ENCODE measurements at places on chromosomes 1 and 21.

DNA sequence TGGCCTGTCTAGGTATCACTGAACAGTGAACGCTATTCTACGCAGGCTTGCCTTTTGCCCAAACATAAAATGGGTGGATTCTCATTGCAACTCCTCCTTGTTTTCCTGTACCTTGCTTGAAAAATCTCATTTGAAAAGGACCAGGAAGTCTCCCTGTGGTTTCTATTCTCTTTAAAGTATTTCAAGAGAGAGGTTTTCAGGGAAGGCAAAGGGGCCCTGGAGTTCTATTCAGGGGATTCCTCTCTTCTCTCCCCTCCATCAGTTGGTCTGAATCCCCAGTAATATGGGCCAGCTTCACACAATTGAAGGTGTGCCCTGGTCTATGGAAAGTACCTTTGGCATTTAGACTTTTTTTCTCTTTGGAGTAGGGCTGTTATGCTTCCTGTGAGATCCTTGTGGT lies 311.3 kb downstream of the RGS7 start:
- DNase-seq, result no peak

DNA sequence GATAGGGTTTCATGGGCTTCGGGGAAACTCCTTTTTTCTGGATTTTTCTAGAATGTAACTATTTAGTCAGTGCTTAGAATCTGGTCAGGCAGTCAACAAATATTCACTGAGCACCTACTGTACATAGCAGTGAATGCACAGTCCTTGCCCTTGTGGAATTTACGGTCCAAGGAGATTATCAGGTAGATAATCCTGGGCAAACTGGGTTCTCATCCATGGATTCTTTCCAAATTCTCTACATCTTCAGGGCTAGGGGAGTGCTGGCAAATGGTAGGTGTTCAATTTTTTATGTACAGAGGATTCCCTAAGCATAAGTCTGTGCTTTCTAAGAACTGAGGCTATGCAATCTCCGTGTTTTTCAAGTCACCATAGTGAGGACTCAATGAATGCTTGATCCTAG lies 140.7 kb upstream of the CD34 start:
- DNase-seq, result no peak

- no peak for DNase-seq
These were observed 9.0 kb downstream of the CLIC4 start for GRCh38 chr1:24754229-24754628.

DNA sequence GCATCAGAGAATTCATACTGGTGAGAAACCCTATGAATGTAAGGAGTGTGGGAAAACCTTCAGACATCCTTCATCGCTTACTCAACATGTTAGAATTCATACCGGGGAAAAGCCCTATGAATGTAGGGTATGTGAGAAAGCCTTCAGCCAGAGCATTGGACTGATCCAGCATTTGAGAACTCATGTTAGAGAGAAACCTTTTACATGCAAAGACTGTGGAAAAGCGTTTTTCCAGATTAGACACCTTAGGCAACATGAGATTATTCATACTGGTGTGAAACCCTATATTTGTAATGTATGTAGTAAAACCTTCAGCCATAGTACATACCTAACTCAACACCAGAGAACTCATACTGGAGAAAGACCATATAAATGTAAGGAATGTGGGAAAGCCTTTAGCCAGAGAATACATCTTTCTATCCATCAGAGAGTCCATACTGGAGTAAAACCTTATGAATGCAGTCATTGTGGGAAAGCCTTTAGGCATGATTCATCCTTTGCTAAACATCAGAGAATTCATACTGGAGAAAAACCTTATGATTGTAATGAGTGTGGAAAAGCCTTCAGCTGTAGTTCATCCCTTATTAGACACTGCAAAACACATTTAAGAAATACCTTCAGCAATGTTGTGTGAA lies 12.8 kb downstream of the ZFP69B start:
- no peak for DNase-seq

DNA sequence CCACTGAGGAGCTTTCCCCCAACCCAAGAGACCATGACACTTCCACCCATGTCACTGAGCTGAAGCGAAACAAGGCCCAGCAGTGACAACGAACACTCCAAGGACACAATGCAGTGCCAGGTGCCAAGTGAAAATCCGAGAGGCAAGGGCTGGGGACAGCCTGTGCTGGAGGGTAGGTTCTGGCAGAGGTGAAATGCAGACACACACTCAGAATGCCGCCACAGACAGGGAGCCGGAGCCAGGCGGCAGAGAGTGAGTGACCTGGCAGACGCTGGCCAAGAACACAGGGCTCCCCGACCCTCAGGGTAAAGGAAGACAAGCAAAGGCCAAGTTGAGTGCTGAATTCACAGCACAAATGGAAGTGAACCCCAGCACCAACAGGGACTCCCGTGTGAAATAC lies 78.9 kb downstream of the CD46 start:
- no peak for DNase-seq

GRCh38 chr1:15139654-15140350 lies 13.7 kb upstream of the TMEM51 start:
- peak; percentile 93 for DNase-seq

- no peak for DNase-seq
These were observed 858 bp upstream of the SUSD4 start for GRCh38 chr1:223364685-223365382.

GRCh38 chr1:41498804-41499203 lies 14.3 kb upstream of the EDN2 start:
- DNase-seq, result no peak

- no peak for DNase-seq
These were observed 1378.4 kb upstream of the ADGRL4 start for GRCh38 chr1:80384959-80385358.

DNA sequence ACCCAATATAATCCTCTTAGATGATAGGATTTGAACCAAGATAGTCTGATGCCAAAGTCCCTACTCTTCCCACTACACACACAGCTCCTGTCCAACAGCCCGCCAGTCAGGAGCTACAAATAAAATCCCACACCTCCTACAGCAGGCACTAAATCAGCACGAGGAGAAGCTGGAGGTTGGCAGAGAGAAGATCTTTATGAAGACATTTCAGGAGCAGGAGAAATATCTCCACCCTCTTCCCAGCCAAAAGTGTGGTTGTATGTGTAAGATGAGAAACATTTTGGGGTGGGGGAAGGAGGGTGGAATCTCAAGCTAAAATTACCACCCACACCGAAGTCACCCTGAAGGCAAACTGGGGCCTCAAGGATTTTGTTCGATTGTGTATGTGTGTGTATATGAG lies 54.5 kb downstream of the PLXNA2 start:
- no peak for DNase-seq

DNA sequence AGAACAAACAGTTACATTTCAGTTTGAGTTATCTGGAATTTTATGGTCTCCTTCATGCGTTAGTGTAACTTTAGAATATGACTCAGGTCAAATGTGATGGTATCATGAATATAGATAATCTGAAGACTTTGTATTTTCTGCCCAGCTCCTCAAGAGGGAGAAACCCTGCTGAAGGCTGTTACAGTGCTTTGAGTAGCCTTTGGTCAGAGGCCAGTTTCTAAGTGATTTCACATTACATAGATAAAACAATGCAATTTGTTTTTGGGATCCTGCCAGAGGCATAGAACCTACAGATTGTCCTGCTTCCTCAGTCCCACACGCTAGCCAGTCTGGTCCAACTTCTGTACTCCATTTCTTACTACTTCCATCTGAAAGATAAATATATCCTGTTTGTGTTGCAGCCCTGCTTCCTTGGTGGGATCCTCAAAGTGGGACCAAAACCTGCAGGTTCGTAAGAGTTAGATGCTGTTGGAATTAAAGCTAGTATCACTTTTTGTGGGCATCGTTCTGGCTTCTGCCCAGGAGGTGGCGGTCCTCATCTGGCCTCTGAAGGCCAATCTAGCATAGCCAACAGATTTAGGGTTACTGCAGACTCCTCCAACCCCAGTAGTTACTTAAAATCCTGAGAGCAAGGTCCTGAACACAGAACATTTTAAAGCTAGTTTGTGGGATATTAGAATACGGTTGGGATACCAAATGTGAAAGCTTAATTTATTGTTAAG lies 645.8 kb upstream of the USP24 start:
- DNase-seq, result no peak

DNA sequence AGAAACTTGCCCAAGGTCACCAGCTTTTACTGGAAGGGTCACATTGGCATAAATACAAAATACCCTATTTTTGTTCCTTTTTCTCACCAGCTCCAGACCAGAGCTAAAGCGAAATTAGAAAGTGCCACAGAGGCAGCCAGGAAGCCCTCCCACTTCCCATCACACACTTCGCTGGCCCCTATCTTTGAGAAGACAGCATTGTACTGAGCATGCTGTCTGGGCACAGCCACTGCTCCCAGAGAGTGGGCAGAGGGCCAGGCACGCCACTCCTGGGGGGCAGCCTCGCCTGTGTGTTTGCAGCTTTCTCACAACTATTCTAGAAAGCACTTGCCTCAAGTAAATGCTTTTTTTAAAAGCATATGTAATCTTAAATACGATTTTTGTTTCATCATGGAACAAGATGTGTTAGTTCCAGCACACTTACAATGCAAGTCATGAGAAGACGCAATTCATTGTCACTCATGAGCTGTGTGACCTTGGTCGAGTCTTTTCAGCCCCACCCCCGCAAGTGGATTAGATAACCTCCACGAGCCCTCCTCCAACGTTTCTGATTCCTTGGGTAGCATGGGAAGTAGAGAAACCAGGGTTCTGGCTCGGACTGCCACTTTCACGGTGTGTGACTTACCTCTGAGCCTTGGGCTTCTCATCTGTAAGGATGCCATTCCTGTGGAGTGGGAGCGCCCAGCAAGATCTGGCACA lies 25.7 kb upstream of the EPHA8 start:
- no peak for DNase-seq

DNA sequence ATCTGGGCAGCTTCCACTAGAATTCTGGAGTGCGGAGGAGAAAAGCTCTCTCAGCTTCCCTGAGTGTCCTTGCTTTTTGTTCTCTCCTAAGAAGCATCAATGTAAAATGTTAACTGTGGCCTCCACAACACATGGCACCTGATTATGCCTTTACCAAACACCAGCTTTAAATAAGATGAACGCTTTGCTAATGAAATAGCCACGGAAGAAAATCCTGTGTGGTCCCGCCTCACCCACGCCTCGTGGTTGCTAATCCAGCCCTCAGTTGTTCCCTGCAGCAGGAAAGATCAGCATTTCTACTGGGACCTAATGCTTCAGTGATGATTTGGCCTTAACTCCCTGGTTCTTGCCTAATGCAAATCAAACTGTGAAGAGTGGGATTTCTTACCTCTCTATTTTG lies 1.8 kb upstream of the ERG start:
- DNase-seq, result no peak

DNA sequence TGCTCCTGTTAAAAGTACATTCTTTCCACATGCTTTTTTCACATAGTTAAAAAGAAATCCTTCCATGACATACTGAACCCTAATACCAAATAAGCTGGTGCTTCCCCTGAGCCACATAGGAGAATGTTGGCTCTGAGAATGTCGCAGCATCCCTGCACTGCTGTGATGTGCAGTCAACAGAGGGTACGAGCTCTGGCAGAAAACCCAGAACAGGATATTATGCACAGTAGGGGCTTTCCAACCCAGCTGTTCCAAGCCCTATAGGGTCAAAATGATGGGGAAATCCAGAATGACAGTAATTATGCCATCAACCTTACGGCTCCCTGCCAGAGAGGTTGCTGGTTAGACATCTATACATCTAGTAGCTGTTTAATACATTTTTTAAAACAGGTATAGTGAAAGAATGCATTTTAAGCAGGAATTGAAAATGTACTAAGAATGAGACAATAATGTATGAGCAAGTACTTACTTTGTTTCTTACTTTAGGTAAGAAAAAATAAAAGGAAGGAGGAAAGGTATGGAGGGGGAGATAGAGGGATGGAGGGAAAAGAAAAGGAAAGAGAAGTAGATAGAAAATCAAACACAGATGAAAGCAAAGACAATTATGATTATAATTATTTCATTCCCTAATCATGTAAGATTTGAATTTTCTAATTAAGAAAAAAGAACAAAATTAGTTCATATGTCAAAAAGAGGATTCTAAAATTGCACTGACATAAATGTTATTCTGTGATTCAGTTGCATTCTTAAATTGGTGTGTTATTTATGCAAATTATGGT lies 126.0 kb downstream of the NR5A2 start:
- no peak for DNase-seq

GRCh38 chr1:55287723-55288122 lies 72.6 kb upstream of the USP24 start:
- no peak for DNase-seq

DNA sequence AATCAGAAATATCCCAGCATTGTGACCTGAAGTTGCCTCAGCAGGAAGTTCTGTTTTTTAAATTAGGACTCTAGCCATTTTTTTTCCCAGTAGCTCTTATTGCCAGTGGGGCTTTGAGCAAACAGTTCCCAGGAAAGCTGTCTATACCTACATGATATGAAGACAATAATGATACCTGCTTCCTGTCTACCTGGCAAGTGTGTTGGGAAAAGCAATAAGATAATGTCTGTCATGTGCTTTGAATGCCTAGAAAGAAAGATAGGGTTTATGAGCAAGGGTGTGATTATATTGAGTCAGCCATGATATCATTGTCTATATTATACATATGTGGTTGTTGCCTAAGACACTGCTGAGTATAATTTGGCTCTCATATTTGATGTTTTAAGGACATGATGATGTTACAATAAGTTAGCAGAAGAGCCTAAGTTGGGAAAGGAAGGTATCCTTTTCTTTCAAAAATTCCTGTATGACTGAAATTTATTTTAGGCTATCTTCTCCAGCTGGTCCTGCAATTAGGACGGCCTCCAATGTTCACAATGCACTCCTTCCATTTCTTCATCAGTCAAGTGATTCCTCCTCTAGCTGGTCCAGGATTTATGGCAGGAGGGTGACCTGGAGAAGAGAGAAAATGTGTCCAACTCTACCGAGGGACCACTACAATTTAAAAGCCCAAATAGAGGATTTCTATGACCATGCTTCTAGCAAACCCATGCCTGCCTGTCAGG lies 99.6 kb upstream of the CDC42BPA start:
- no peak for DNase-seq

DNA sequence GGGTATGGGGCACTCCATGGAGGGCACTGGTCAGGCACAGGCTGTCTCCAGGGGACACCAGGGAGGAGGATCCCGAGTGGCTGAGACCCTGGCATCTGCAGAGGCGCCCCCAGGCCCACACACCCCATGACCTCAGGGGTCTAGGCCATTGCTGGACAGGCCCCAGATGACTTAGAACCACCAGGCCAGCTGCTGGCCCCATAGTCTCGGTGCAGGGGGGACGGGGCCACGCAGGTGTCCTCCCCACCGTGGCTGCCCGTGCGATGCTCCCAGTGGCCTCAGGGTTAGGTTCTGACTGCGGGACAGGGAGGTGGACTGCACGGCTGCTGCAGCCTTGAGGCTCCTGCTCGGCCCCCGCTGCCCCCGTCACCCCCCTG lies 44.0 kb downstream of the MORN1 start:
- no peak for DNase-seq
